ENCODE measurements at places on chromosomes 13 and 19.

DNA sequence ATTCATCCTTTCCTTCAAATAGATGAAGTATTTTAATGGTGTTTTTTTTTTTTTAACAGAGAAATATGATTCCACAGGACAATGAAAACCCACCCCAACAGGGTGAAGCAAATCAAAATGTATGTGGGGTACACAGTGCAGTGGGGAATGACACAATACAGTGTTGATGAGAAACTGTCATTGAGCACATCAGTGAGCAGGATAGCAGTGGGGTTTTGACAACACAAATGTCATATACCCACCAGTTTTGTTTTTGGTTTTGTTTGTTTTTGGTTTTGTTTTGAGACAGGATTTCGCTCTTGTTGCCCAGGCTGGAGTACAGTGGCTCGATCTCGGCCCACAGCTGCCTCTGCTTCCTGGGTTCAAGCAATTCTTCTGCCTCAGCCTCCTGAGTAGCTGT, 29.2 kb downstream of the ZNF844 start:
- DNase-seq: no peak

DNA sequence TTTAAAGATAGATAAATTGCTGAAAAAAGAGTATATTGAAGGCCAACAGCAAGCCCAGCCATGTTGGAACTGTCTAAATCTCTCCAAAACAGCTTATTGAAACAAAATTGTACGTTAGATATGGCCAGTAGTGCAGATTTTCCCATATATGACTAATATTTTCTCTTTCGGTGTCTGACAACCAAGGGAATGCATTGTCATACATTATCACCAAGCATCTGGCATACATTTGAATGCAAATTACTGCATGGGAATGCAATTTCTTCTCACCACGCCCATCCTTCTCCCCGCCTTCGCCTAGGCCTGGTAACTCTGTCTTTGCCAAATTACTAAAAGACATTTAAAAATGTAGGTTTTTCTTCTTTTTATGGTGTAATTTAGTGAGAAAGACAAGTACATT, 32.5 kb upstream of the IRS2 start:
- DNase-seq: no peak

GRCh38 chr13:90070837-90071525, 1276.5 kb upstream of the MIR17HG start:
- DNase-seq: no peak

DNA sequence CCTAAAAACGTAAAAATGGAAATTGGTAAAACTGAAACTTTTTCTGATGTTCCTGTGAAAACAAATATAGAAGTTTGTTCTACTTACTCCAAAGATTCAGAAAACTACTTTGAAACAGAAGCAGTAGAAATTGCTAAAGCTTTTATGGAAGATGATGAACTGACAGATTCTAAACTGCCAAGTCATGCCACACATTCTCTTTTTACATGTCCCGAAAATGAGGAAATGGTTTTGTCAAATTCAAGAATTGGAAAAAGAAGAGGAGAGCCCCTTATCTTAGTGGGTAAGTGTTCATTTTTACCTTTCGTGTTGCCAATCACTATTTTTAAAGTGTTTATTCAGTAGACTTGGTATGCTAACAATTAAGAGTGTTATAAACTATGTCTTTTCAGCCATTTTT, 25.6 kb downstream of the BRCA2 start:
- DNase-seq: no peak

DNA sequence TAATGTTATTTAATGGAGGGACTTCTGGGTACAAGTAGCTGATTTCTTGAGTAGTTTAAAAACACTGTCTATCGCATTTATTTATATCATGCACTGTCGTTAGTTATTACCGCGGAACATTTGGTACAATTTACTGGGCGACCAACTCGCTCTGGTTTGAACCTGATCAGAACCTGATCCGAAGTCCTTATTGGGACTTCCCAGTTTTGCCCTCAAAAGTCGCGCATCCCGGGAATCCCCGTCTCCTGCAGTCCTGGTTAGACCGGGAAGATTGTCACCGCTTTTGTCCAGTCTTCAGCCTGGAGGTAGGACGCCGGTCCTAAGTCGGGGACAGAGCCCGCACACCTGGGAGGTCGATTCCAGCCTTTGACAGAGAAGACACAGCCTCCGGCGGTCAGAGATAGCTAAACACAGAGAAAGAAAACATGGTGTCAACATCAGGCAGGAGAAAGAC, 694 bp downstream of the CLN5 start:
- DNase-seq: no peak

DNA sequence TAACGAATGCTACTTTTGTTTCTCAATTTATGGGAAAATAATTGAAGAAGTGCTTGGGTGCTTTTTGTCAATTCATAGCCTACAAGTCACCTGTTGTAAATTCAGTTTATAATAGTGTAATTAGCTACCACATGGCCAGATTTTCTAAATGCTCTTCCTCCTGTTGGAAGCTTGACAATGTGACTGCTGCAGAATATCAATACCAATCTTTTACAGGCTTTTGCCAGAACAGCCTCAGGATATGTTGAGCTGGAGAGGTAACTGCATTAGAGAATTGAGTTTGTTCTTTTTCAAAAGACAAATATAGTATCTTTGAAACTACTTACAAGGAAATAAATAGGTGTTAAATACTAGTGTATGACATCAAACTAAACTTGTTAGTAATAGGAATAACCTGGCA, 277.8 kb downstream of the POU4F1 start:
- no peak for DNase-seq

DNA sequence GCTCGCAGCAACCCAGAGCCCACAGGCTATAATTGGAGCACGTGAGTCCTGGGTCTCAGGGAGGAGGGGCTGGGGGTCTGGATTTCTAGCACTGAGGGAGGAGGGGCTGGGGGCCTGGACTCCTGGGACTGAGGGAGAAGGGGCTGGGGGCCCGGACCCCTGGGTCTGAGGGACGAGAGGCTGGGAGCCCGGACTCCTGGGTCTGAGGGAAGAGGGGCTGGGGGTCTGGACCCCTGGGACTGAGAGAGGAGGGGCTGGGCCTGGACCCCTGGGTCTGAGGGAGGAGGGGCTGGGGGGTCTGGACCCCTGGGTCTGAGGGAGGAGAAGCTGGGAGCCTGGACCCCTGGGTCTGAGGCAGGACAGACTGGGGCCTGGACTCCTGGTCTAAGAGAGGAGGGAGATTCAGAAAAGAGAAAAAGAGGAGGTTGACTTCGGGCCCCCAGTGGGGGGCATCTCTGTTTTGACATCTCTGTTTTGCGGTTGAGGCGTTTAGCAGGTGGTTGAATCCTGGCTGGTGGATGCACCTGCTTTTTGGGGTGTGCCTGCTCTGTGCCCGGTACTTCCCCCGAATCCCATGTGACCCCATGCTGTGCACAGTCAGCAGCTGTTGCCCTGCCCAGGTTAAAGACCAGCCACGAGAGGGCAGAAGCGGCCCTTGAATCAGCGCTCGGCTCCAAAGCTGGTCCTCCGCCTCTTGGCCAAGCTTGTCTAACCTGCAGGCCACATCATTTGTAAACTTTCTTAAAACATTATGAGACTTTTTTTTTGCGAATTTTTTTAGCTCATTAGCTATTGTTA, 10.5 kb downstream of the PVR start:
- DNase-seq: peak; percentile 25
